Left colon (tissue), 2 donors: ENCODE measurements at places on chromosomes 2 and 18. TPM values are rescaled to one million over a fixed set of nuclear protein-coding genes. Genes with fewer than 3 reads are reported as not detected.

- no peak for DNase-seq
Observed at GRCh38 chr2:165586019-165586418, 116.5 kb downstream of the CSRNP3 start.

GRCh38 chr2:229257985-229258384 lies 13.1 kb downstream of the PID1 start:
- no peak for DNase-seq

DNA sequence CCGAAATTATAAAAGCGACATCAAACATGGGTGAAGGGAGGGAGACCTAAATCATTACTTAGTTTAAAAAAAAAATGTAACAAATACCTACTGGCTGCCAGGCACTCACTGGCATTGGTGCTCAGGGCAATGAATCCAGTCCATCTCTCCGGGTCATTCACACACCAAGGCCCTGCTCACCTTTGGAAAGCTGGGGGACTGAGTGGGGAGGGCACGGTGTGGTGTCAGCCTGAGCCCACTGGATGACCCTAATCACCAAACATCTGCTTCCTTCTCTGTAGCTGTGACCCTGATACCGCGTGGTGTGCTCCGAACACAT lies 336 bp upstream of the DDX1 start:
- no peak for DNase-seq

- no peak for DNase-seq
Observed at GRCh38 chr18:72325307-72325706, 218.8 kb downstream of the CBLN2 start.

DNA sequence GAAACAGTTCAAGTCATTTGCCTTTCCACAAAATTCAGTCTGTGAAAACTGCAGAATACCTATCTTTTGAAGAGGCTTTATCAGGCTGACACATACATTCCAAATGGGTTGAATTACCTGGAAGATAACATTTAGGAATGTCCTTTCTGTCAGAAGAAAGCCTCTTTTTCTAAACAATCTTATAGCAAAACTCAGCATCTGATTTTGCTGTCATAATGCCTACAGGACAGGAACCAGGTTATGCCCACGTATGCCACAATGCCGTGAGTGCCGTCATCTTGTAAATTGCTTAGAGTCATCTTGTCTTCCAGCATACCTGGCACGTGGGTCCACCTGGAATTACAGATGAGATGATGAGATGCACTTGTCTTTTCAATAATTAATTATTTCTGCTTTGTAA lies 275.3 kb downstream of the ALPK2 start:
- DNase-seq, result no peak

DNA sequence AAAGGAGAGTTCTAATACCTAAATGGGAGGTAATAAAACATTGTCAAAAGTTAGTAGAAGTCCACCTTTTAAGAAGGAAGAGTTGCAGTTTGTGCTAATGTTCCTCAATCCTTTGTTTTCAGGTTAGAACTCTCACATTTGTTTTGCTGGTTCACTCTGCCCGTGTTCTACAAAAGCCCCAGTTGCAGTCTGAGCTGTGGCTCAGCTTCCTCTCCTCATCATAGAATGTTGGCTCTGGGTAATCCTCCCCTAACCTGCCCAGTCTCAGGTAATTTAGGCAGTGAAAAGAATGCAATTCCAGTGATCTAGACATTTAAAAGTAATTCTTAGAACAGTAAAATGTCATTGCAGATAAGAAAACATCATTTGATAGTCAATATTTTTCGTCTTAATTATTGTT lies 1410.4 kb upstream of the ZEB2 start:
- DNase-seq, result no peak

Gene BARD1
- total RNA-seq, result 10.7 TPM

DNA sequence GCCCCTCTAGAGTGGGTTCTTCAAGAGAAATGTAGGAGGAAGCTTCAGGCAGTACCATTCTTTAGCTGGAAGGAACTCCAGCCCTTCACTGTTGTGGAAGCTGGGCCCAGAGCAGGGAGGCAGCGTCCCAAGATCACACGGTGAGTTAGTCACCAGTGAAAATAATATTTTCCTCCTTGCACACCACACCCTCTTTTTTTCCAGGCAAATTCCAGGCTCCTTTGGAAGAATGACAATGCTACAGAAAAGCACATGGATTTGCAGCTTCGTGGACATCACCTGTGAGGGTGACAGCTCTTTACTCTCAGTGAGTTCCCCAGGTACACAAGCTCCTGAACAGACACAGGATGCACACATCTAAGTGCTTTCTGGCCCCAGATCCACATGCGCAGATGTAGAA lies 157.1 kb downstream of the COL6A3 start:
- DNase-seq, result no peak

DNA sequence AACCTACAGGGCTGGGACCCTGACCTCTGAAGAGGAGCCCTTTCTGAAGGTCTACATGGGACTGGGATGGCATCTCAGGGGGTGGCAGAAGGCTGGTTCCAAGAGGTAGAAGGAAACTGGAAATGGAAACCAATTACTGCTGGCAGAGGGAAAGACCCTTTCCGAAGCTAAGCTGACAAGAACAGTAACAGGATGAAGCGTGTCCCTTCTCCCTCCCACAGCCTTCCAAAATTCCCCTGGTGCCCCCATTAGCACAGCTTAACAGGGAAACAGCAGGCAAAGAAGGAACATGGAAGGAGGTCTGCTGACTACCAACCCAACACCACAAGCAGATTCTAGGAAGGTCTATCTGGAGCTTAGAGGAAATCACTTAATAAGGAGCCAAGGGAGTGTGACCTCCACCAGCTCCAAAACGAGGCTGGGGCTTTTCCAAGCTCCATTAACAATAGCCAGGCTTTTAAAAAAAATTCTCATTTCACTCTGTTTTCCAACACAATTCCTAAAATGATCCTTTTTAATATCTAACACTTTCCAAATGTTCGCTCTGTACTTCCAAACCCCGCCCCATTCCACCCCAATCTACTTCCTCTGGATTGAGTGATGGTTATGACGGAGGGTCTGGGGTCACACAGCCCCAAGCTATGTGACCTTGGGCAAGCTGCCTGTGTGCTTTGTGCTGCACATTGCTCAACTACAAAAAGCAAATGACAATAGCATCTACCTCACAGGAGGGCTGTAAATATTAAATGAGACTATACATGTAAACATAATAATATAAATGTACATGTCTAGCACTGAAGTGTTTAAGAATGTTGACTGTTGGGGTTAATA lies 55.2 kb downstream of the STK39 start:
- DNase-seq, result no peak

DNA sequence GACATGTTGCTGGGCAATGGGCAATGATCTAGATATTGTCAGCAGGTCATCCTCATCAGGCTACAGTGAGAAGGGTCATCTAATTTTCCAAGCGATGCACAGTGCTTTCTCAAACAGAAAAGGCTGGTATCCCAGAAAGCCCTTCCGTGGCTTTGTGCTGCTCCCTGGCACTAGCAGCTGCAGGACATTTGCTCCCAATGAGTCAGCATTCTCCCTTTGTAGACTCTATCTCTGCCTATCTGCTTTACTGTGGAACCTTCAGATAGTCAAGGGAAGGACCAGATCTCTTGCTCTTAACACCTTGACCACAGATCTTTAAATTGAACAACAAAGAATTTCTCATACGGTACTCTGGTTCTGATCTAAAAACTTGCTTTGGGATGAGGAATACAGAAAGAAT lies 101.4 kb downstream of the CDH2 start:
- DNase-seq, result no peak

Gene RMDN2
- 32.2 TPM for total RNA-seq

- no peak for DNase-seq
Observed at GRCh38 chr2:195575879-195576401, 81.1 kb upstream of the SLC39A10 start.

Gene GREB1L
- 0.28 TPM for total RNA-seq

Gene GAREM2
- 7.4 TPM for total RNA-seq

GRCh38 chr18:64259871-64260270 lies 111.0 kb upstream of the LINC00305 start:
- no peak for DNase-seq

Gene MERTK
- total RNA-seq, result 9.2 TPM

DNA sequence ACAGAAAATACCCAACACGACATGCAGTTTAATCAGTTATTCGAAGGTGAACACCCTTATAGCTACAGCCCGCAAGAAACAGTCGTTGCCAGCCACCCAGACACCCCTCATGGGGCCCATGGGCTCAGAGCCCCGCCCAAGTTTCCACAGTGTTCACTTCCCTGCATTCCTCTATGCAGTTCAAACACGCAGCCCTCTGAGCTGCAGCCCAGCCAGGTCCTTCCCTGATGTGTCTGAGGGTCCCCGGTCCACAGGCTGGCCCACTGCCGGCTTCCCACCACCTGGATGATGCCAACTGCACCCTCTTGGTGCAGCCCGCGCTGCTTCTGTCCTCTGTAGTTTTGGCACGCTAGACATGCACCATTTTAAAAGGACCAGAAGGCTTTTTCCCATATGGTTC lies 87.4 kb downstream of the ZNF516 start:
- no peak for DNase-seq

Gene XDH
- total RNA-seq, result 75.2 TPM

DNA sequence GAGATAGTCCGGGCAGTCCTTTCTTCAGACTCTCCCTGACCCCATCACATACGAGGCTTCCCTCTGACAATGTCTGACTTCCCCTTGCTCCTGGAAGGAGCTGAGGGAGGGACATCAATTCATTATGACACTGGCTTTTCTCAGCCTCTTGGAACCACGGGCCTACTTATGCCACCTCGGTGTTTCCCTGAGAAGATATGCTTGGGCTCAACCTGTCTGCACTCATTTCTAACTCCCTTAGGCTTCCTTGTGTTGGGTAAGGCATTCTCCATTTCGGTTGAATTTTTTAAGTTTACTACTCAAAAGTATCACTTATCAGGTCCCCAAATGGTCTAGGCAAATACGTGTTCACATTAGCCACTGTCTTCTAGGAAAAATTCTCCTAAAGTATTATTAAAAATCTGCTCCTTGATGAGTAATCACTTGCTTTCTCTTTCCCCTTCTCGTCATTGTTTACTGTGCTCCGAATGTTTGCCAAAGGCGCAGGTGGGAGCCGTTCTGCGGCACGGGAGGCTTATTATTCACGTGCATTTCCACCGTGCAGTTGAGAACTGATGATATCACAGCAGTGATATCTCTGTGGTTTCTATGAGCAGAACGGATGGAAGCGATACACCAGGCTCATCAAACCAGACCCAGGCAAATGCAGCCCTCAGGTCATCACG lies 33.1 kb downstream of the ARL4C start:
- peak; percentile 21 for DNase-seq

Gene GCC2
- total RNA-seq, result 70.3 TPM

DNA sequence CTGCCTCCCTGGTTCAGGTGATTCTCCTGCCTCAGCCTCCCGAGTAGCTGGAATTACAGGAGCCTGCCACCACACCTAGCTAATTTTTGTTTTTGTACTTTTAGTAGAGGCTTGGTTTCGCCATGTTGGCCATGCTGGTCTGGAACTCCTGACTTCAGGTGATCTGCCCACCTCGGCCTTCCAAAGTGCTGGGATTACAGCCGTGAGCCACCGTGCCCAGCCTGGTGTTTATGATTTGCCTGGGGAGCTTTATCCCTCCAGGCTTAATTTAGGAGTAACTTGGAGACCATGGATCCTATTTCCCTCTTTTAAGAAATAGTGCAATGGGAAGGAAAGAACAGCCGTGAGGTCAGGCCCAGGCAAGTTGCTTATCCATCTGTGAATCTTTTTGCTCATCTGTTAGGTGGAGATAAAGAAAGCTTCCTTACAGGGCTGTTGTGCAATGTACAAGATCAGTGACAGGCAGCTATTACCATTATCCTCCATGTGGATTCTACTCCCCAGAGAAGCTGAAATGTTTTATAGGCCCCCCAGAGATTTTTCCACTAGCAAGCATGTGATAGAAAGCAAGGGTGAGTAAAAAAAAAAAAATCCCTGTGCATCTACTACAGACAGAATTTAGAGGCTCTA lies 104.9 kb upstream of the MGAT5 start:
- no peak for DNase-seq

- no peak for DNase-seq
Observed at GRCh38 chr2:26456440-26457250, 21.3 kb downstream of the OTOF start.

- DNase-seq, result peak; percentile 38
Observed at GRCh38 chr2:37599688-37600525, 71.5 kb downstream of the CDC42EP3 start.

DNA sequence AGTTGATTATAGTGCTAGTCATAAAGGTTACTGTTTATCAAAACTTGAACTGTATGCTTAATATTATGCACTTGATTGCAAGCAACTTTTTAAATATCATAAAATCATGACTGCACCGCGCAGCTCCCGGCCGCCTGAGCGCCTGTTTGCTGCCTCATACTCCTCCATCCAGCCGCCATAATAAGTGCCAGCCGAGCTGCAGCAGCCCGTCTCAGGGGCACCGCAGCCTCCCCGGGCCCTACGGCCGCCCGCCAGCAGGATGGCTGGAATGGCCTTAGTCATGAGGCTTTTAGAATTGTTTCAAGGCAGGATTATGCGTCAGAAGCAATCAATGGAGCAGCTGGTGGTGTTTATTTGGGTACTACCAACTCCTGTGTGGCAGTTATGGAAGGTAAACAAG lies 337.2 kb downstream of the PAX3 start:
- no peak for DNase-seq

- DNase-seq, result no peak
Observed at GRCh38 chr18:79385708-79386341, 9.9 kb upstream of the NFATC1 start.

DNA sequence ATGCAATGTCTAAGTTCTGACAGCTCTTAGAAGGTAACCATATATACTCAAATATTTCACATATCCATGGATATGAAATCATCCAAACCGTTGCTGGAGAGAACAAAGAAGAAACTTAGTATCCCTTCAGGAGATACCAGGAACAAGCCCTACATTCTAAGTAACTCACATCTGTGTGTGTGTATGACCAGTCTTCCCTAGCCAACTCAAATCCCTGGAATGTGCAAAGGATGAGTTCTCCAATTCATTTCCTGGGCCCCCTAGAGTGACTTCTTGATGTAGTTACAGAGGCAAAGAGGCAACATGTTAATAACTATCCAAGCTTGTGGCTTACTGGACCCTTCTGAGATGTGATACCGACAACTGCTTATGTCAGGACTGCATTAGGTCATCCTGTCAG lies 20.1 kb downstream of the TPGS2 start:
- no peak for DNase-seq

- DNase-seq, result no peak
Observed at GRCh38 chr2:11852526-11853196, 106.2 kb downstream of the LPIN1 start.

Gene LMAN2L
- 14.6 TPM for total RNA-seq

- no peak for DNase-seq
Observed at GRCh38 chr18:6434481-6434880, 19.8 kb upstream of the L3MBTL4 start.

- DNase-seq, result no peak
Observed at GRCh38 chr2:118982039-118982438, 40.0 kb downstream of the MARCO start.

GRCh38 chr18:79361766-79362522 lies 33.8 kb upstream of the NFATC1 start:
- DNase-seq, result no peak

DNA sequence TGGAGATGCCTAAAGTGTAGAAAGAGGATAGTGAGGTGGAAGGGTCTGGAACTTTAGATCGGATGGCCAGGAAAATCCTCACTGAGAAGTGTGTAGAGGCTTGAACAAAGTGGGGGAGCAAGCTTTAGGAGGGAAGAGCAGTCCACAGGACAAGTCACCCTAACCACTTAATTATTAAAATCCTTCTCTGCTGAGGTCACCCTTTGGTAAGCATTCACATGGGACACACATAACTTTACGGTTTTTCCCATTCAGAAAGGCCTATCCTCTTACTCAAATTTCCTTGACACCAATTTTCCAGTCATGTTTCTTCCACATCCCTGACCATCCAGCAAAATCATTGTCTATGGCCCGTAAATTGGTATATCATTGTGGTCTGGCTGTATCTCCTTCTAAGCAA lies 31.0 kb upstream of the ZEB2 start:
- no peak for DNase-seq

Gene ATG9A
- 60.2 TPM for total RNA-seq
